CD4-positive, alpha-beta T cell treated with Interleukin-17A for 1 hour (primary cell): ENCODE measurements at places on chromosomes 6 and 20.

DNA sequence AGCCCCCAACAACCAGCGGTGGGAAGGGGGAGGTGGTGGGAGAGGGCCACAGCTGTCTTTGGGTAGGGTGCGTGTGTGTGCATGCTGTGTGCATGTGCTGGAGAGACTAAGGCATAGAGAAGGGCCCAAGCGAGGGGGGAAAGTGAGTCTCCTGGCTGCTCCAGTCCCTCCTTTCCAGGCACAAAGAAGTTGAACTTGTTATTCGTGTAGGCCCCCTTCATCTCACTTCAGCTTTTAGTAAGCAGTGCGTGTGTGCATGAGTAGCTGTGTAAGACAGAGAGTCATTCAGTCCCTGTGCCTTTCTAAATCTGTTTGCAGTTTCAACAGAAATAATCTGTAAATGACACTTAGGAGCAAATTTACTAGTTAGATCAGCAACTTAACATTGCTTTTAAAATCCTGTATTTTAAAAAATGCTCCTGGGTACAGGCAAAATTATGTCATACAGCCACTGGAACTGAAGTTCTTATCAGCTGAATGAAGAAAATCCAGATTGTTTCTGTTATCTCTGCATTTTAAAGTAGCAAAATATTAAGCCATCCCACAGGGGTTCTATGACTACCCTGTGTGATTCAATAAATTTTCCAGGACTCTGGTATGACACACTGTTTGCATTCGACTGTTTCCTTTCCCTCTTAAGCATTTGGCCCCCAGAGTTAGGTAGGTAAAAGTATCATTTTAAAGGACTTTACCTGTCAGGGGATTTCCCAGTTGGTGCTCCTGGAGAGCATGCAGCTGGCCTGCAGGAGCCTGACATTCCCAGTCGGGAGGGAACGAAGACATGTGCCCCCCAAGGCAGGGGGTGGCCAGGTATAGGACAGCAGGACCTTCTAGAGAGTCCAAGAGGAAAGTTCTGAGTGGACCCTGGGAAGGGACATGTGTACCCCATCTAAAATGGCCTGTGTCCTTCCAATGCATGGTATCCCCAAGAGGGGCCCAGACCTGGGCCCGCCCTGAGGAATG is 39.0 kb downstream of the MTRES1 start:
- DNase-seq = no peak

DNA sequence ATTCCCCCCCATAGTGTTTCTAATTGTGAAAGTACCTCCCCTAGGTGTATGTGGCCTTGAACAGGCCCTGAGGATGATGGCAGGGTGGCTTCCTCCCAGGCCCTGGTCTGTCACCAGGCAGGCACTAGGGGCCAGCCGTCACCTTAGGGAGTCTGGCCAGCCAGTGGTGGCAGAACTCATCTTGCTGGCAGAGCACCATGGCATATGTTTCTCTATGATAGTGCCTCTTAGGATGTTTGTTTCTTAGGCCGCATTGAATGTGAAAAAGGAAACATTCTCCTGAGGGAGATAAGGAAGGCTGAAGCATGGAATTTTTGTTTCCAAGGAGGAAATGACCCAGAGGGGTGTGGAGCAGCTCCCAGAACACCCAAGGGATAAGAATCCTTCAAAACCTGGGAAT is 45.2 kb upstream of the KLHL31 start:
- DNase-seq = no peak

- no peak for DNase-seq
Measured at GRCh38 chr6:17172836-17173470, 71.1 kb downstream of the STMND1 start.

- DNase-seq = peak; percentile 46
Measured at GRCh38 chr20:380763-381580, 412 bp downstream of the TRIB3 start.

- DNase-seq = no peak
Measured at GRCh38 chr20:10356628-10357027, 77.4 kb downstream of the MKKS start.

DNA sequence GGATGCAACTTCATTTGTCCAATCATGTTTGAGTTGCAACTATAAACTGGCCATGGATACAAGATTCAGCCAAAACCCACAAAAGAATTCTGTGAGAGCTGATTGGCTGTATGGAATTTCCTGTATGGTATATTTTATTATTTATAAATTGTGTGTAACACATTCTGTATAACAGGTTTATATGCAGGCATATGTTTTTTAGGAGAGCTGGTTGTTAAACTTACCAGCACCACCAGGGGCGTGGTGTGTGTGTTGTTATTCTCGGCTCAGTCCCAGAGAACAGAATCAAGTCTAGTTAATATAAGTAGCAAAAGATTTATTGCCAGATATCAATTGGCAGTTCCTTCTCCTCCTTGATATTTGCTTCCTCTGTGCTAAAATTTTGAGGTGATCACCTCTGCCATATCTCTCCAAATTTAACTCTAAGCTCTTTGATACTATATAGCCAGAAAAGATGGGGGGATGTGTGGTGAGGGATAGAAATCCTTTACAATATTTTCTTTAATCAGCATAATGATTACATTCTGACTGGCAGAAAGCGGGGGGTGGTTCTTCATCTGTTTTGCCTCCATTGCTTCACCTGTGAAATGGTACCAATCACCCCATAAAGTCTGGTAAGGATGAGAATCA is 22.9 kb downstream of the CNBD2 start:
- DNase-seq = peak; percentile 7

- DNase-seq = no peak
Measured at GRCh38 chr6:85127696-85128243, 322.1 kb upstream of the NT5E start.

GRCh38 chr20:661474-662270 is 8.7 kb upstream of the SRXN1 start:
- DNase-seq = no peak

DNA sequence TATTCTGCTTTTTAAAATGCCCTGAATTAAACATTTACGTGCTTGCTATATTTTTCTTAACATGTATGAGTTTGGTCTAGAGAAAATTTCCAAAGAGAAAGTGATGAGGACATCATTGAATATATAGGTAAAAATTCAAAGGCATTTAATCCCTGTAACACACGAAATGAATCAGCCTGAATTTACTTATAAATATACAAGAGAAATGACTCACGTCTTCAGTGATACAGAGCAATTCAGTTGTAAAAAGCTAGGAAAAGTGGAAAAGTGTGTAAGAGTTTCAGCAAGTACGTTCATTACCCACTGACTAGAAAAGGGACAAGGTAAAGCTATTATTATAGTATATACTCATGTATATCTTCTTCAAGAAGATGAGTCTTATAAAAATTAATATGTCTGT is 124.8 kb downstream of the HIVEP1 start:
- DNase-seq = no peak

GRCh38 chr6:168223150-168223549 is 96.4 kb downstream of the DACT2 start:
- DNase-seq = no peak

GRCh38 chr6:120894077-120894476 is 440.2 kb downstream of the TBC1D32 start:
- no peak for DNase-seq

DNA sequence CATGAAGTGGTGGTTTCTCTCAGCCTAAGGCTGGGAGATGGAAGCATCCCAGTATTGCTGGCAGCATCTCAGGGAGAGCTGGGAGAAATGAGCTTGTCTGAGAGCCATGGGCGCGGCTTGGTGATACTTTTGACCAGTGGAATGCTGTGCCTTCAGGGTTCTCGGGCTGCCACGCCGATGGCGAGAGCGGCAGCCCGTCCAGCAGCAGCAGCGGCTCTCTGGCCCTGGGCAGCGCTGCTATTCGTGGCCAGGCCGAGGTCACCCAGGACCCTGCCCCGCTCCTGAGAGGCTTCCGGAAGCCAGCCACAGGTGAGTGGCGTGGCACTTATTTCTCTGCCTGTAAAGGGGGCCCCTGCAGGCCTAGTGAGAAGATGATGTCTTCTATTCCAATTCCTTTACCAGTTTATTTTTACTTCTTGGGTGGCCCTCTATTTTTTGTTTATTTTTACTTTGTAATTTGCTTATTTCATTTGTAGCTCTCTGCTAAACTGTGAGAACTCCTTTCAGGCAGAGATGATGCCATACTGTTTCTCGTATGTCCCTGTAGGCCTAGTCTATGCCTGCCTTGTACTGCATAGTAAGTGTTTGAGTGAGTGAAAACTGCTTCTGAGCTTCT is 71.7 kb downstream of the ASXL1 start:
- no peak for DNase-seq

DNA sequence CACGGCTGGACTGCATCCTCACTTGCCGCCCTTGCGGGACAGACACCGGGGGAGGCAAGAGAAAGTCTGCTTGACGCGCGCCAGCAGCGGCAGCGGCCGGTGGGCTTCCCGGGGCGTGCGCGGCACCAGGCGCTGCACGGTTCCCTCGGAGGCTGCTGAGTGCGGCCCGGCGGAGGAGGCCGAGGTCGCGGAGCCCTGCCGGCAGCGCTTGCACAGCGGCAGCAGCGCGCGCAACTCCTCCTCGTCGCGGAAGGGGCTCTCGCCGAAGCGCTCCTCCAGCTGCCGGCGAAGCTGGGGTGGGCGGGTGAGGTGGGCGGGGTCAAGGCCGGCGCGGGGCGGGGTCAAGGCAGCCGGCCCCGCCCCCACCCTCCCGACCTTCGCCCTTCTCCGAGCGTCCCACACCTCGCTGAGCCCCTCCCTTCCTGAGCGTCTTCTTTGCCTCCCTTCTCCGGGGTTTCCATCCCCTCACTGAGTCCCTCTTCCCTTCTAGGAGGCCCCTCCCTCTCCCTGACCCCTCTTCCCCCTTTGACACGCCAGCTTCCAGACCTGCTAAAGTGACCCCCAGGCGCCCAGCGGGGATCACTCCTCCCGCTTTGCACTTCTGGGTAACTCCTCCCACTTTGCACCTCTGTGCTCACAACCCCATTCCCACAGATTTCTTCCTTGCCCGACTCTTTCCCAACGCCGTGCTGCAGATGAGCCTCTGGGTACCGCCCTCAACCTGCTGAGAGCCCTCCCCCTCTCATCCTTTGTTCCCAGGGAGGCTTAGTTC is 8.8 kb downstream of the DUSP15 start:
- peak; percentile 75 for DNase-seq

GRCh38 chr20:19079536-19080299 is 132.7 kb upstream of the SLC24A3 start:
- no peak for DNase-seq

DNA sequence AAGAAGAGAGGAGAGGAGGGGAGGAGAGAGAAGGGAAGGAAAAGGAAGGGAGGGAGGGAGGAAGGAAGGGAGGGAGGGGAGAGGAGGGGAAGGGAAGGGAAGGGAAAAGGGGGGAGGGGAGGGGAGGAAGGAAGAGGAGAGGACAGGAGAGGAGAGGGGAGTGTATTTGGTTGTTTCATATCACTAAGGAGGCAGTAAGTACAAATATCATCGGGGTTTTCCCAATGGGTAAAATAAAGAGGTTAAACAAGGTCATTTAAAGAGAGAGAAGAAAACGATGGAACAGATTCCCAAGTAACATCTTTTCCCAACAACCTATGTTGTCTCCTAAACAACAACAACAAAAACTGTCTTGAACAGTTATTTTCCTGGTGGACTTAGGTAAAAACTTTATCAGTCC is 43.6 kb downstream of the MBOAT1 start:
- DNase-seq = no peak

- no peak for DNase-seq
Measured at GRCh38 chr6:24902782-24903181, 33.0 kb downstream of the RIPOR2 start.

DNA sequence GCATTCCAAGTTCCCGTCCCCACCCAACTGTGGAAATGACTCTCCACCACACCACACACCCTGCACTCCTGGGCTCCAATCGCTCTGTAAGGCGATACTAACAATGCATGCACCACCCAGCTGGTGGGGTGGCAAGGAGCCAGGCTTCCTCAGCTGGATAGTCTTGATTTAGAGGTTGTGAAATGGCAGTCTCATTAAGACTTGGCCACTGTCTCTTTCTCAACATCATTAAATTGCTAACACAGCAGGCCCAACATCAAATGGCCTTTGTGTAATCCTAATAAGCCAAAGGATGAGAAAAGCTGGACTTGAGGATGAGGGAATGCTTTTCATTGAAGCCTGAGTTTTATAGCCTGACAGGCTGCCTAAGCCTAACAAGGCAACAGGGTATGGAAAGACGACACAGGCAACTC is 223.7 kb downstream of the GMDS start:
- DNase-seq = no peak

GRCh38 chr20:52676283-52676995 is 295.7 kb upstream of the TSHZ2 start:
- no peak for DNase-seq

DNA sequence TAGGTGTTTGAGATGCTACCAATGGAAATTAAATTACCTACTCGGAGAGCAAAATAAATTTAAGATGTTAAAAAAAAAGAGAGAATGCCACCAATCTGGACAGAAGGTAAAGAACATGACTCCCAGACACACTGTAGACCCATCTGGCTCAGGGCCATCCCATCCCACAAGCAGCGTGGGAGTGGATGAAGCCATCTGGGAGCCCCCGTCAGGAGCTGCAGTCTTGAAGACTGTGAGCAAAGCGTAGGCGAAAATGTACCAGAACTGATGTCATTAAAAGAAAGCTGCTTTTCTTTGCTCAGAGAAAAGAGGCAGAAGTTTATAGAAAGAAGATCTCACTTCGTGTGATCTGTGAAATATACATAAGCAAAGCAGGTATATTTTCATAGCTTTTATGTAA is 815.7 kb downstream of the QKI start:
- no peak for DNase-seq

- DNase-seq = no peak
Measured at GRCh38 chr6:169343886-169344749, 90.5 kb upstream of the THBS2 start.

DNA sequence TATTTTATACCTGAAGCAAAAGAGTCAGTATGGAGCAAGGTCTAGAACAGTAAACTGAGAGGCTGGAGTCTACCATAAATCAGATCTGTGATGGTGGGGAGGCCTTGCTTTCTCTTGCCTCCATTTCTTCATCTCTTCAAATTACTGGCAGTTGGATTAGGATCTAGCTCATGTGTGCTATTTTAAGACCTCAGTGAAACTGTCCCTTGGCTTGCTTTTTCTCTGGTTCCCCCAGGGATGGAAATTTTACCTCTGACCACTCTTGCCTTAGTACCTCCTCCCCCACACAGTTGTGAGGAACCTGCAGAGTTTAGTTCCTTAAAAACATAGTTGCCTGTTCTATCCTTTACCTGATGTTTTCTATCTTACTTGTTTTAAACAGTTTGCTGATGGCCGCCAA is 8.5 kb downstream of the TMEM14B start:
- DNase-seq = no peak

DNA sequence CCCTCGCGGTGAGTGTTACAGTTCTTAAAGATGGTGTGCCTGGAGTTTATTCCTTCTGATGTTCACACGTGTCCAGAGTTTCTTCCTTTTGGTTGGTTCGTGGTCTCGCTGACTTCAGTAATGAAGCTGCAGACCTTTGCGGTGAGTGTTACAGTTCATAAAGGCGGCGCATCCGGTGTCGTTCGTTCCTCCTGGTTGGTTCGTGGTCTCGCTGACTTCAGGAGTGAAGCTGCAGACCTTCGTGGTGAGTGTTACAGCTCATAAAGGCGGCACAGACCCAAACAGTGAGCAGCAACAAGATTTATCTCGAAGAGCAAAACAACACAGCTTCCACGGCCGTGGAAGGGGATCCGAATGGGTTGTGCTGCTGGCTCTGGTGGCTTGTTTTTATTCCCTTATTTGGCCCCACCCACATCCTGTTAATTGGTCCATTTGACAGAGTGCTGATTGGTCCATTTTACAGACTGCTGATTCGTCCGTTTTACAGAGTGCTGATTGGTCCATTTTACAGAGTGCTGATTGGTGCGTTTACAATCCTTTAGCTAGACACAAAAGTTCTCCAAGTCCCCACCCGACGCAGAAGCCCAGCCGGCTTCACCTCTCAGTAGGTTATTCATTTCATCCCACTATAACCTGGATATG is 48.2 kb upstream of the ARG1 start:
- peak; percentile 47 for DNase-seq
